Urinary bladder (tissue), 4 donors: ENCODE measurements at places on chromosomes 1 and 21. TPM values are rescaled to one million over a fixed set of nuclear protein-coding genes. Genes with fewer than 3 reads are reported as not detected.

Gene UTS2
- polyA plus RNA-seq, result not detected

DNA sequence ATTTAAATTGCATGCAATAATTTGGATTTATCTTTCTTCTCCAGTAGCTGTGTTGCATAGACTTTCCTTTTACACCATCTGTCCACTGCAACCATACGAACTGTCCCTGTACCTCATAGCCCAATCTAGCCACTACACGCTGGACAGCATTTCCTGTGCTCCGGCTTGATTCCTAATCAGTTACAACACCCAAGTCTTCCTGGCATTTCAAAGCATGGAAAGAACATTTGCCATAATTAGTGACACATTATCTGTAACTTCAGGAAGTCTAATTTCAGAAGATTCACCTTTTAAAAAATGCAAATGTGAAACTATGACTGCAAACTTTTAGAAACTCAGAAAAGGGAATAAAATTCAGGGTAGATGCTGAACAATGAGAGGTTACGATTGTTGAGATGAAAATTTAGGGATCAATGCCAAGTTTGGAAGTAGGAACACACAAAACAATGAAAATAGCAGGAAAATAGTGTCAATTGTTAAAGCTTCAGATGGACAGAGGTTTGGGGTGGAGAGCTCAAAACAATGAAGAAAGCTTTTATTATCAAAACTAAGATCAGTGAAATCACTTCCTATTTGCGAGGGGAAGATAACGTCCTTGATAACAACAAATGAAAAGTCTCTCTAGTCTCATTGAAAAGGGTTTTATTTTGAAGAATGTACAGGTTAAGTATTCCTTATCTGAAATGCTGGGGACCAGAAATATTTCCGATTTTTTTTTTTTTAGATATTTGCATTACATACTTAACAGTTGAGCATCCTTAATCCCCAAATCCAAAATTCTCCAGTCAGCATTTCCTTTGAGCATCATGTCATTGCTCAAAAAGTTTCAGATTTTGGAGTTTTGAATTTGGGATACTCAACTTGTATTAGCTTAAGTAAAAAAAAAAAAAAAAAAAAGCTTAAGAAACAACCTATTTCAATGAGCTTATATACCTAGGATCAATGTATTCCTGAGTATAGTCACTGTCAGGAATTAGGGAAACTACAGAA, 107.3 kb downstream of the FNBP1L start:
- no peak for DNase-seq

- DNase-seq, result no peak
Measured at GRCh38 chr1:111792249-111792648, 36.5 kb downstream of the DDX20 start.

DNA sequence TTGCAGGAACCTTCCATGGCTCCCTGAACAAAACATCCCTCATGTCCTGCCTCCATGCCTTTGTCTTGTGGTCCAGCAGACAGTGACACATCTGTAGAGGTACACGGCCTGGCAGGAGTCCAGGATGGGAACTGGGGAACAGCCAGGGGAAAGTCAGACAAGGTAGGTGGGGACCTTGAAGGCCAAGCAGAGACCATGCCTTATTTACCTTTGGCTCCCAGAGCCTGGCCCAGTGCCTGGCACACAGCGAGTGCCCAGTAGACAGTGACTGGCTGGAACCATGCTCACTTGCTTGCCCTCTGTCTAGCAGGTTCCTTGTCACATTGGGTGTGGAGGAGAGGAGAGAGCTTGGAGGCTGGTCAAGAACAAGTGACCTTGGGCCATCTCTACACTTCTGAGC, 81.0 kb downstream of the BCAR3 start:
- no peak for DNase-seq

DNA sequence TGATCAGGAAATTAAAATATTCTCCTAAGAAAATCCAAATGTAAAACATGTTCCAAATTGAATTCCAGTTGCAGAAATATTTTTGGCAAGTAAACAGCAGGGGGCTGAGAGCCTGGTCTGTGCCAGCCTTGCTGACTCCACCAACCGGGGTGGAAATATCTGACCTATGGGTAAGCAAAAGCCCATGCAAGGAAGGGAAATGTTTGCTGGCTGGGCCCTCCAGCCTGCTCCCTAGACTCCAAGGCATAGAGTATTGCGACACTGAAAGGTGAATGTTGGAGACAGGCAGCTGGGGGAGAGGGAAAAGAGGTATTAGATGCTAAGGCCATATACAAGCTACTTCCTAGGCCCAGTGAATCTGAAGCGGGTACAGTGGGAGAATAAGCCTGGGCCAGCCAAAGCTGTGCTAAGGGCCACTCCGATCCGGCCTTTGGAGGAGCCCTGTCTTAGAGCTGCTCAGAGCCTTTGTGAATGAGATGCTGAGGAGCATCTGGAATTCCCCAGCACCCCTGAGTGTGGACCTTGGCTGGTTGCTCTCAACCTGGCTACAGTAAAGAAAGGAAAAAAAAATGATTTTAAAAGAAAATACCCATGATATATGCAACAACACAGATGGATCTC, 24.9 kb upstream of the ATP1B1 start:
- no peak for DNase-seq

Gene LEFTY2
- polyA plus RNA-seq, result 0.34 TPM

DNA sequence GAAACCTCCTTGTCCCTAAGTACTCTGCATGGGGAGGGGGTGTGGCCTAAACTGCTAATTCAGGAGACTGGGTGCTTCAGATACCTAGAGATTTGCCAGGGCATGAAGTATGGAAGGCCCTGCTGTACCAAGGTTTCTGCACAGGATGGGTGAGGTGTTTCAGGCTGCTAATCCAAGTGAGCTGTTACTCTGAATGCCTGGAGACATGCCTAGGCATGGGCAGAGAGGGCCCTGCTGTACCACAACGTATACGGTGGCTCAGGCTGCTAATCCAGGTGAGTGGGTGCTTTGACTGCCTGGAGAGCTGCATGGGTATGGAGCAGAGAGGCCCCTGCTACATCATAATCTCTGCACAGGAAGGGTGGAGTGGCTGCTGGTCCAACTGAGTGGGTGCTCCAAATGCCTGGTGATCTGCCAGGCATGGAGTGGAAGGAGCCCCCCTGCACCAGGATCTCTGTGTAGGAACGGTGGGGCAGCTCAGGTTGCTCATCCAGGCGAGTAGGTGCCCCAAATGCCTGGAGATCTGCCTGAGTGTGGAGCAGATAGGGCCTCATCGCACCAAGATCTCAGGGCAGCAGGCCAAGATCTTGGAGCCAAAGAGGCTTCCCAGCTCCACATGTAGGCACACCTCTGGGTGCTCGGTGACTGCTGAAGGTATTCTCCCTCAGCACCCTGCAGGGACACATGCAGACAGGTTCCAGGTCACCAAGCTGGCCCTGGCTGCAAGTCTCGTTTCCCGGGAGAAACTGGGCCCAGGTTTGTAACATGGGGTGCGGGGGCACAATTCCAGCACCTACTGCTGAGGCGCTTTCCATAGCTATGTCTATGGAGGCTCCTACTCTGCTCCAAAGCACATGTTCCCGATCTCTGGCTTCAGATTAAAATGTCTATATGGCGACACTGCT, 252.5 kb upstream of the PLXNA2 start:
- no peak for DNase-seq

Gene NOL9
- 4.0 TPM for polyA plus RNA-seq

Gene AIRE
- 0.03 TPM for polyA plus RNA-seq

GRCh38 chr1:223776075-223776814, 63.9 kb downstream of the CAPN2 start:
- no peak for DNase-seq
